ENCODE measurements at places on chromosomes 1 and 21.

GRCh38 chr1:78607334-78607927, 12.8 kb upstream of the IFI44L start:
- no peak for DNase-seq

- no peak for DNase-seq
Observed at GRCh38 chr1:217105437-217105836, 382.2 kb upstream of the ESRRG start.

DNA sequence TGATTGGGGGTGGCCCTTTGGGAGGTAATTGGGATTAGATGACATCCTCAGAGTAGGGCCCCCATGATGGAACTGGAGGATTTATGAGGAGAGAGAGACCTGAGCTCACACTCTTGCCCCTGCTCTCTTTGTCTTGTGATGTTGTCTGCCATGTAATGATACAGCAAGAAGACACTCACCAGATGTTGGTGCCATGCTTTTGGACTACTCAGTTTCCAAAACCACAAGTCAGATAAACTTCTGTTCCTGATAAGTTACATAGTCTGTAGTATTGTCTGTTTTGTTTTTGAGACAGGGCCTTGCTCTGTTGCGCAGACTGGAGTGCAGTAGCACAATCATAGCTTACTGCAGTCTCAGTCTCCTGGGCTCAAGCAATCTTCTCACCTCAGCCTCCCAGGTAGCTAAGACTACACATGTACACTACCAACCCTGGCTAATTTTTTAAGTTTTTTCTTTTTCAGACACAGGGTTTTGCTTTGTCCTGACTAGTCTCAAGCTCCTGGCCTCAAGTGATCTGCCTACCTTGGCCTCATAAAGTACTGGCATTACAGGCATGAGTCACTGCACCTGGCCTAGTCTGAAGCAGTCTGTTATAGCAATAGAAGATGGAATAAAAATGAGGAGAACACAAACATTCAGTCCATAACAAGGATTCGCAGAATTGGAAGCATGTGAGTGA, 115.0 kb upstream of the GALNT2 start:
- DNase-seq = no peak

- no peak for DNase-seq
Observed at GRCh38 chr21:35358008-35358407, 308.9 kb upstream of the RUNX1 start.

- no peak for DNase-seq
Observed at GRCh38 chr1:51661081-51661518, 44.2 kb downstream of the OSBPL9 start.

DNA sequence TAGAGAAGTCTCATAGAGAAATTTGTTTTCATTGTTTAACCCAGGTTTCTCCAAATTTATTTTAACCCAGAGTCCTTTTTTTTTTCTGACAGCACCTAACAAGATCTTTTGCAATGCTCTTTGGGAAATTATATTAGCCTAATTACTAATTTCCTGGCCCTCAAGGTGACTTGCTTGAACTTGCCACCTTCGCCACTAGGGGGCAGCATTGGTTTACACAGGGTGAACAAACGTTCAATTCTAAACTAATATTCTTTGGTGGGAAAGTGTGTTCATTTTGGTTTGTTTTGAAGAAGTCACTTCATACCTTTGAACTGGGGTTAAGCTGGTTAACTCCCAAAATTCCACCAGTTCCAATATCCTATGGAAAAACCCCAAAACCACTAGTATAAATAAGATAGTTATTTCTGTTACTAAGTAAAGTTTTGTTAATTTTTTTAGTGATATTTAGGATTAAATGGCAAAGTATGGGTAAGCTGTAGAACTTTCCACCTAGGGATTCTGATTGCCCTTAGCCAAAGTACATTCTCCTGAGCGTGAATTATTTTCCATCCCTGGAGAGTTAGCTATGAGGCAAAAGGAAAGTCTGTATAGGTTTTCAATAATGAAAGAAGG, 13.0 kb downstream of the CCDC190 start:
- DNase-seq = peak; percentile 87

GRCh38 chr1:47624531-47624930, 186.7 kb downstream of the FOXD2 start:
- peak; percentile 8 for DNase-seq

DNA sequence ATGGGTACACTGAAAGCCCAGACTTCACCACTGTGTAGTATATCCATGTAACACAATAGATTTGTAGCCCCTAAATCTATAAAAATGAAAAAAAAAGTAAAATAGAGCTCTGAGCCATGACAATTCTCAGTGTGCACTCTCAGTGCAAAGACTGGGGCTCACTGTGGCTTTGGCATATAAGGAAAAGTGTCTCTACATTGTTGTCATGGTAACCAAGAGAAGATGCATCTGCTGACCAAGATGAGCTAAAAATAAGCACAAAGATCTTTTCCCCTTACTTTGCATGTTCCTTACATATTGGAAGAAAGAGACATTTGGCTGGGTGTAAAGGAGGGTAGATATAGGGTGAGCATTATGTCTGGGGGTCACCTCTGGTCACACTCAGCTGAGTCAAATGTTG, 12.0 kb downstream of the PGLYRP4 start:
- no peak for DNase-seq

DNA sequence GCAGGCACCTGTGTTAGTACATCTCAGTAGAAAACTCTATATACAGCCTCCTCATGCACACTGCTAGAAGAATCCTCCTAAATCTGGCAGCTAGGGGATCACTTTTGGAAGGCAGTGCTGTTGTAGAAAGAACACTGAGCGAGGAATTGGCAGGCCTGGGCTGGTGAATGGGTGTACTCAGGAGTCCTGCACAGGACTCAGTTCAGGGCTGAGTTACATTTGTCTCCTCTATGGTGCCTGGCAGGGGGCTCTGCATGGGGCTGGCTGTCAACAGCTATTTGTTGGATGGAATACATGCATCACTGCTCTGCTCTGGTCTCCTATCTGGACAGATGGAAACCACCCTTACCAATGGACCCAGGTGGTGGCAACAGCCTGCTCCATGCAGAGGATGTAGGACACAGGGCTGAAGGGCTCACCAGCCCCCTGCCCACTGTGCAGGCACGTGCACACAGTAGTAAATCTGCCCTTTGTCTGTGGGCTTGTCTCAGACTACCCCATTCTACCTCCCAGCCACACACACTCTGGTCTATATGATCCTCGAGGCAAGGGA, 74.2 kb downstream of the LRIG2 start:
- DNase-seq = no peak

DNA sequence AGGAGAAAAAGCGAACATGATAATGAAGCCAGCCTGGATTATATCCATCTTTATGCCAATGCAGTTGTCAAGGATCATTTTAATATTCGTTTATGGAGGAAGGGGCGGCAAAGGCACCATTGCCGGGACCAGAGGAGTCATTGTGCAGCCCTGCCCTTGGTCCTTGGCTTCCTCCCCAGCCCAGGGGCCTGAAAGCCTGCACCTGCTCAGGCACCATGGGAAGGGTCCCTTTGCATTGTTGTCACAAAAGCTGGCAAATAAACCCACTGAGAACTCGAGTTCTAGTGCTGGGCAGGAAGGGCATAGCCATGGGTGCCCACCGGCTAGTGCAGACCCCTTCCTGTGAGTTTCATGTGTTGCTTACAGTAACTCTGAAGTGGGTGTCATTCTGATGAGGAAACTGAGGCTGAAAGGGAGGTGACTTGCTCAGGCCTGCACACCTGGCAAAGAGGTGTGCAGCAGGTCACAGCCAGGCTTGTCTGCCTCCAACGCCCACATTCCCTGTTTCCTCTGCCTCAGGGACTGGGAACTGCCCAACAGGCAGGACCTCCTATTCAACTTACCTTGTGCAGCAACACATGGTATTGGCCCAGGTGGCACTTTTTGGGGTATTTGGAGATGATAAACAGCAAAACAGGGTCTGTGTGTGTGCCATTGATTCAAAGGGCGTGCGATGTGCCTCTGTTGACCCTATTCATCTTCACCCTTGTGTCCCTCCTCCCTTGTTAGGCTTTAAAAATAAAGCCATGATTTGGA, 84.6 kb downstream of the MAN1C1 start:
- DNase-seq = no peak

- DNase-seq = no peak
Observed at GRCh38 chr1:53502641-53503432, 43.6 kb downstream of the DMRTB1 start.

- no peak for DNase-seq
Observed at GRCh38 chr21:21662776-21663175, 664.6 kb downstream of the NCAM2 start.

- DNase-seq = no peak
Observed at GRCh38 chr1:64597113-64597512, 127.2 kb downstream of the CACHD1 start.

DNA sequence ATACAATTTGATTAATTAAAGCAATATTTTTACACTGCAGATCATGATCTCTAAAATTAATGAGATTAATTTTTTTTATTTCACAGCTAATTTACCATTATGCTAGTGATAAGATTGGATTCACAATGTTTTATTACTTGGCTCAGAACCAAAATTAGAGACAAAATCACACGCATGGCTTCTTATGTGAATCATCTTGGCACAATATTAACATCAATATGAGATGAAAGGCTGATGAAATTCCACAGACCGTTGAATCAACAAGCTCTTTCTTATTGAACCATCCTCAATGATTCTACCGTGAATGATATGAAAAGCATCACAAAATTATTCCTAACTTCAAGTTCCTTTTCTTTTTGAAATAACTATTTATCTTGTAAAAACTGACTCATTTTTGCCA, 544.9 kb downstream of the KCNT2 start:
- no peak for DNase-seq

- DNase-seq = no peak
Observed at GRCh38 chr1:201582705-201583442, 43.9 kb downstream of the NAV1 start.
